ENCODE measurements at places on chromosomes 11 and 22.
A peak's percentile ranks its signal among the peaks of the same experiment; 100 is the strongest.

DNA sequence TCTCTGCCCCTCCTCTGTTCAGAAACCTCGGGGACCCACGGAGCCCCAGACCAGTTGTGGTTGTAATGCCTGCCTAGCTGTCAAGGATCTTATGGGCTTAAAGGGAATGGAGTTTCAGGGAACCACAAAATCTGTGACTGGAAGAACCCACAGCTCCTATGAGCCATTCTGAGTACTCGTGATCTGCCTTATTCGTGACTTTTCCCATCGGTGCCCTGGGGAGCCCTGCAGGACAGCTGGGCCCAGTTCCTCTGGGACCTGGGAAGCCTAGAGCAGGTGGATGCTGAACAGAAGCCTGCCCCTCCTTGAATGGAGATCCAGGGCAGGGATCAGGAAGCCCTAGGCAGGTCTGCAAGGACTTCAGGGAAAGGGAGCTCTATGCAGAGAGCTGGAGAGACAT lies 42.1 kb upstream of the TTC12 start:
- DNase-seq: no peak

- no peak for DNase-seq
Measured at GRCh38 chr11:45150943-45151342, 4.5 kb downstream of the PRDM11 start.

DNA sequence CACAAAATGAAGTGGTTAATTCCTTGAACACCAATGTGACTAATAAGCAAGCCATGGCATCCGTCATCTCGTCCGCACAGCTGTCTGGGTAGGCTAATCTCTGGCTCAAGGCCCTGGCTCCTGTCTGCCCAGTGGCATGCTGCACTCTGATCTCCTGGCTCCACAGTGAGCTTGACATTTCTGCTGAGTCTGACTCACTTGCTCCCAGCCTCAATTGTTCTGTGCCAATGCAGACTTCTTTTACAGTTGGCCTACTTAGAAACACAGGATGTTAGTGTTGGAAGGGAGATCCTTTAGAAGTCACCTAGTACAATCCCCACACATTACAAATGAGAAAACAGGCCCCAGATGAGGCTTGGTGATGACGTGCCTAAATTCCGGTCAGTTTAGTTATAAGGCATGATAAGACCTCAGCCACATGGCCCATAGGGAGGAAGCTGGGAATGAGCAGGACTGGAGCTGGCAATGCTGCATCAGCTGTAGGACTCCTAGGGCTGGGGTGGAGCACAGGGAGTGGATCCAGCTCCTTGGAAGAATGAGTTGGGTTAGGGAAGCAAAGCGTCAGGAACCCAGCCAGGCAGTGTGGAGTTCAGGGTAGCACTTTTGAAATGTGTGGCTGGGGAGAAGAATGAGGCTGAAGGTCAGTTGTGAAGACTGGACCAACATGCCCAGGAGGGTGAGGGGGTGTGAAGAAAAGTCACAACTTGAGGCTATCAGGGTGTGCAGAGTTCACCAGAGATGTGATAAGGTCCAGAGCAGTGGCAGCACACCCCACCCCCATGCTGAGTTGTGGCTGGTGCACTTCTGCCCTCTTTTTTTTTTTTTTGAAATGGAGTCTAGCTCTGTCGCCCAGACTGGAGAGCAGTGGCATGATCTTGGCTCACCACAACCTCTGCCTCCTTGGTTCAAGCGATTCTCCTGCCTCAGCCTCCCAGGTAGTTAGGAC lies 70.2 kb upstream of the EED start:
- no peak for DNase-seq

DNA sequence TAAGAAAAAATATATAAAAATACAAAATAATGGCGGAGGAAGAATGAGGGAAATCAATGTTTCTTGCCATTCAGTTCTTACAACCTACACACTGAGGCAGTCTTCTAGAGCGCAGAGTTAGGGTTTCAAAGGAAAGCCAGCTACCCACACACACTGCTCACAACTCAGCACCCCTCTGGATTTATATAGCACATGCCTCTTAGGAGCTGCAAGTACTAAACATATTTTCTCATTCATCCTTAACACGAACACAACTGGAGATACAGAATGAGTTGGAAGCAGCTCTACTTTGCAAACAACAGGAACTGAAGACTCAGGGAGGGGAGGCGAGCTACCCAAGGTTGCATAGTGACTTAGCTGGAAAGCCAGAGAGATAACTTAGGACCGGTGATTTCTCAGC lies 293.8 kb downstream of the CTTN start:
- DNase-seq: no peak

GRCh38 chr11:85602526-85603213 lies 24.5 kb downstream of the DLG2 start:
- no peak for DNase-seq

DNA sequence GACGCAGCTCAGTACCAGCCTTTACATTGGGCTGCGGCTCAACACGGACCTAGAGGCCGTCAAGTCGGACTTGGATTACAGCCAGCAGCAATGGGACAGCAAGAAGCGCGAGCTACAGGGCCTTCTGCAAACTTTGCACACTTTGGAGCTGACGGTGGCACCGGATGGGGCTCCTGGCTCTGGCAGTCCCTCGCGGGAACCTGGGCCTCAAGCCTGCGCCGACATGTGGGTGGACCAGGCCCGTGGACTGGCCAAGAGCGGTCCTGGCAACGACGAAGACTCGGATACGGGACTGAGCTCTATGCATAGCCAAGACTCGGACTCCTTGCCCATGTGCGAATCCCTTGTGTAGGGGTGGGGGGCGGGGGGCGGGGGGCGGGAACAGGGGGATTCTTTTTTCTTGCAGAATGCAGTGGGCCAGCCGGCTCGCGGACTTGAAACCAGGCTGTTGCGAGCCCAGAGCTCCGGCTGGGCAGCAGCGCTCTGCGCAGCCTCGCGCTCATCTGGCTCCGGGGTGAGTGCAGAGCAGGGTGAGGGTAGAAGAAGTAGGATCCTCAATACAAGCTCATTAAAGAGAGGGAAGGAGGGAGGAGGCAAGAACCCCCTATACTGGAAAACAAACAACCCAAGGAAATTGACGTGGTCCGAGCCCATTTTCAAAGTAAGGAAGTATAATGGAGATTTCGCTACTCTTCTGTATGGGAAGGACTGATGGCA lies 1.8 kb downstream of the RASSF10 start:
- DNase-seq: no peak

GRCh38 chr11:119910051-119910450 lies 181.1 kb upstream of the NECTIN1 start:
- DNase-seq: no peak

DNA sequence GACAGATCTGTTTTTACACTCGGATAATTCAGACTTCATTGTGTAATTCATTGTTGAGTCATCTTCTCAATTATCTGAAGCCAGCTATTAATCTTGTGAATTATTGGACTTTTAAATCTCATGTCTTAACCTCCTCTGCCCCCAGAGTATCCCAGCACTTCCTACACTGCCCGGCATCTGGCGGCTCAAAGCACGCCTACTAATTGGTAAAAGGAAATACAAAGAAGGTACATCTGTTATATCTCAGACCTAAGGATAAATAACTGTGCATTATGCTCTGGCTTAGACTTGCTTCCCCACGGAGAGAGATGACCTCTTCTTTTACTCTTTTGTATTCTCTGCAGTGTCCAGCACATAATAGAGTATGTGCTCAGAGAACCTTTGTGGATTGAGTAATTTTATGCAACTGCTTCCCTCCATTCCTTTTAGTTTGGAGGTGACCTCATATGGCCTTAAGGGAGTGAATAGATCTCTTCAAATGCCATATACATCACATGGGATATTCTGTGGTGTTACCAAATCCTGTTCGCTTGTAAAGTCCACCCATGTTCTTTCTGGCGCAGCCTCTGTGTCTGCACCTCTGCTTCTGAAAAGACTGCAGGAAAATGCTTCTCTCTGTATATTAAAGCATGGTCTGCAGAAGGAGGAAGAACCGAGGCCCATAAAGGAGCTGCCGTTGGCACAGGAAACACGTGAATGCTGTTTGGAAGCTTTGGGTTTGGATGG lies 125.6 kb upstream of the SORL1-AS1 start:
- peak; percentile 2 for DNase-seq

DNA sequence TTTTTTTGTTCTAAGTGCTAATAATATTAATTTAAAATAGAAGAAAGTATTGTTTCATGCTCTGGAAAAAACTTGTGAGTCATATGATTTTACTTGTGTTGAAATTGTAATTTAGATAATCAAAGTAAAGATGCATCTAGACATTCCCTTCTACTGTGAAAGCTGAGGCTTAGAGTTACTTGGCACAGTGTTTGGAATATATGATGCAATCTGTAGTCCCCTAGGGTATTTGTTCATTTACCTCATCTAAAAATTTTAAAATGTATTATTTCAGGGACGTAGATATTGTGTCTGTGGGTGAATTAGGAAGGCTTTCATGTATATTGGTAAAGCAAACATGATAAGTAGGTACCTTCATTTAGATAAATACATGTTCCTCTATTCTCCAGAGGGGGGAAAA lies 793.5 kb upstream of the CNTN5 start:
- DNase-seq: no peak

All from HAP-1 (cell line).